Activated T-helper 17 cell treated with anti-CD3 and anti-CD28 coated beads, Interleukin-2, amount 50 U/mL, for 72 hours (primary cell): ENCODE measurements at places on chromosomes 2 and 18. TPM values are rescaled to one million over a fixed set of nuclear protein-coding genes. Genes with fewer than 3 reads are reported as not detected.

The ZDBF2 gene
- 14.0 TPM for total RNA-seq

The NAT8 gene
- total RNA-seq, result not detected

The SKA1 gene
- total RNA-seq, result 42.9 TPM

The HRH4 gene
- total RNA-seq, result 2.2 TPM

The CXCR1 gene
- not detected for total RNA-seq

The GALNT5 gene
- total RNA-seq, result 0.08 TPM

The MERTK gene
- 0.87 TPM for total RNA-seq

The ZSWIM2 gene
- not detected for total RNA-seq

The SLC25A12 gene
- 15.2 TPM for total RNA-seq

The CTDP1 gene
- total RNA-seq, result 38.8 TPM

The DNAJC5G gene
- total RNA-seq, result not detected

The ANKRD36C gene
- total RNA-seq, result 67.1 TPM

The MARCHF4 gene
- not detected for total RNA-seq

- no peak for ATAC-seq
Observed at GRCh38 chr2:40287195-40287594, 164.7 kb downstream of the SLC8A1 start.

DNA sequence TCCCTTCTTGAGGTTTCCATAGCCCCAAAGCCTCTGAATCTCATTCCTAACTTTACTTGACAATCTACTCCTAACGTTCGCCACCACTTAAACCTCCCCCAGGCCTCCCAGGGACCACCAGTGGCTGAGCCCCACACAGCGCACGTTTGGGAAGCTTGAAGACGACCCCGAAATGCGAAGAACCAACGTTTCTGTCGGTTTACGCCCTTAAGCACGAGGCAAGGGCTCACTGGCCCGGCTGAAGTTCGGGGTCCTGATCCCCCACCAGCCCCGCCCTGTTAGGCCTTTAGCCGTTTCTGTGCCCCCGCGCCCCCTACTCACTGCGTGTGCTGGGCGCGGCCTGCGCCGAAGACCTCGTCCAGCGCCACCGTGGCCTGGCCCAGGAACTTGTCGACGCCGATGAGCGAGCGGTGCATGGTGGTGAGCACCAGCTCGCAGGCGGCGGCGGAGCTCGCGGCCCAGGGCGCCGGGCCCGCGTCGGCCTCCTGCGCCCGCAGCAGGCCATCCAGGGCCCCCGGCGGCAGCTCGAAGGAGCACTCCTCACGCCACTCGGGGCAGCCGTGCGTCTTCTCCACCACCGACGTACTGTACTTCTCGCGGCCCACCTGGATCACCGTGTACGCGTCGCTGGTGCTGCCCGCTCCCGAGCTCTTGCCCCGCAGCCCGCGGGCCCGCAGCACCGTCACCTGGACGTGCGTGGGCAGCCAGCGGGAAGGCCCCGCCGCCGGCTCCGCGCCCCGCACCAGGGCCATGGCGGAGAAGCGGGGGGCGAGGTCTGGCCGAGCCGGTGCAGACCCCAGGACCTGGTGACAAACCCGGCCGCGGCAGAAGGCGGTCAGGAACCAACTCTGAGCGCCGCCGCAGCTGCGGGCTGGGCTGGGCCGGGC, 479 bp downstream of the RAB11FIP5 start:
- peak; percentile 34 for ATAC-seq

- no peak for ATAC-seq
Observed at GRCh38 chr18:1483385-1483784, 578.7 kb downstream of the ADCYAP1 start.

- no peak for ATAC-seq
Observed at GRCh38 chr18:2903006-2903405, 56.2 kb downstream of the EMILIN2 start.

- no peak for ATAC-seq
Observed at GRCh38 chr2:234286118-234286598, 210.7 kb downstream of the ARL4C start.

GRCh38 chr18:36441426-36442240, 144.1 kb downstream of the FHOD3 start:
- ATAC-seq, result no peak

DNA sequence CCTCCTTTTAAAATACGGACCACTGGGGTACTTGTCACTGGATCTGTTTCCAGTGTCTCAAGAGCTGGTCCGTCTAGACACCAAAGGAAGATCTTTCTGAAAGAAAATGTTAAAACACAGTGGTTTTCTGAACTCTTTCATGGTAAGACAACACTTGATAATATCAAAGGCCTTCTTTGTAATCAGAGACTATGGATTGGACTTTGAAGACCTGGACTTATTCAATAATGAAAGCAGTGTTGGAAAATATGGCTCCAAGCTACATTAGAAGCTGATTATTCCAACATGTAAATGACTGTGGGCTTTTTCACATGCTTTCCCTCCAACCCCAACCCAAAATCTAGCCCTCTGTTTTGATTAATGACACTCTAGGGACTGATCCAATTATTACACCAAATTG, 329.4 kb upstream of the LYPD1 start:
- ATAC-seq, result no peak

DNA sequence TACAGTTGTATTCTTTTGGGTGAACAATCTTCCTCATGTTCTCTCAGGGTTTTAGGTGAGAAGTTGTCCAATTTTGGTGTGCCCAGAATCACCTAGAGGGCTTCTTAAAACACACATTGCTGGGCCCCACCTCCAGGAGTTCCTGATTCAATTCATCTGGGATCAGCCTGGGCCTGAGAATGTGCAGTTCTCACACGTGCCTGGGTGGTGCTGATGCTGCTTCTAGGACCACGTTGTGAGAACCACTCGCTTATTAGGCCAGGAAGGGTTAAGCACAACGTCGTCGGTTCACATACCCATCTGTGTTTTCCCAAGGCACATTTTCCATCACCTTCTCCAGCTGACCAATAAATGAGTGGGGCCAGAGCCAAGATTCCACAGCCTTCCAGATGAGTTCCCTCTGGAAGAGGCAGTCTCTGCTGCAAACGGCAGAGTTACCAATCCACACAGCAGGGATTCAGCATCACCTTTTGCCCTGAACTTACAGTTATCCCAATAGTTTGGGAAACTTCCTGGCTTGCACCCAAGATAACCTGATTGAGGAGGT, 277.7 kb upstream of the HNRNPA3 start:
- no peak for ATAC-seq

DNA sequence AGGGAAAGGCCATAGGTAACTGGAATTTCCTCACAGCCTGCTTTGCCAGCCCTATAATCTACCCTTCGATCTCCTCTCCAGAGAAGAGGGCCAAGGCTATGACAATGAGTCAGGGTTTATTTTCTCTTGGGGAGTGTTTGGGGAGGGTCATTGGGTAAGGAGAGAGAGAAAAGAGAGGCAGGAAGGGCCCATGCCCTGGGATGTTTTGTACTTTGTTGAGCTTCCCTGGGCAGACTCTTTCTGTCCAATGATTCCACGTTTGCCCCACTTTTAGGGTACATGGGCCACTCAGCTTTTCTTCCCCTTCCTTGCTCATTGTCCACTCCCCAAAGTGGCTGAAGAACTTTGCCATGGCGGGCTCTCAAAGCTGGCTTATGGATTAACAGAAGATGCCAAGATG, 224.2 kb downstream of the ALK start:
- ATAC-seq, result no peak

- no peak for ATAC-seq
Observed at GRCh38 chr18:5678779-5679406, 135.1 kb upstream of the EPB41L3 start.

DNA sequence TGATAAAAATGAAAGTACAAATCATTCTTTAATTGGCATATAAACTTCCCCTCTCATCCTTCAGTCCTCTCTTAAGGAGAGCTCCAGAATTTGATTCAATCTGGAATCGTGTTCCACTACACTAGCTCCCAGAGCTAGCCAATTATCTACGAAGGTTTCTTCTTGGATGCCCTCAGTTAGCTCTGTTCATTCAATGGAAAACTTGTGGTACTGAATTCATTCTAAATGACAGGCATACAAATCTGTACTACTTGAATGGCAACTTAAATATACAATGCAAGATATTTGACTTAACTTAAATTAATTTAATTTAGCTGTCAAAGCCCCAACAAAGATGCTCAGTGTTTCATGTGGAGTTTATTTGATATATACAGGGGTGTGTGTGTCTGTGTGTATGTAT, 1474.2 kb upstream of the CELF4 start:
- no peak for ATAC-seq

DNA sequence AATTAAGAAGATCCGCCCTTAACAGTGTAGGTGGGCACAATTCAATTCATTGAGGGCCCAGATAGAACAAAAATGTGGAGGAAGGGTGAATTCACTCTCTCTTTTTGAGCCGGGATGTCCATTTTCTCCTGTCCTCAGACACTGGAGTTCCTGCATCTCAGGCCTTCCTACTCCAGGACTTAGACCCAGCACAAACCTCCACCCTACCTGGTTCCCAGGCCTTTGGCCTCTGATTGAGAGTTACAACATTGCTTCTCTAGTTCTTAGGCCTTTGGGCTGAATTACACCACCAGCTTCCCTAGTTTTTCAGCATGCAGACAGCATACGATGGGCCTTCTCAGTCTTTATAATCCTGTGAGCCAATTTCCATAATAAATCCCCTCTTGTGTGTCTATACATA, 87.8 kb upstream of the TMEM17 start:
- ATAC-seq, result no peak

- no peak for ATAC-seq
Observed at GRCh38 chr18:41613003-41613609, 341.9 kb upstream of the PIK3C3 start.

- ATAC-seq, result no peak
Observed at GRCh38 chr2:43161650-43162510, 64.5 kb downstream of the ZFP36L2 start.

GRCh38 chr2:199765646-199766045, 85.3 kb downstream of the FTCDNL1 start:
- ATAC-seq, result no peak

DNA sequence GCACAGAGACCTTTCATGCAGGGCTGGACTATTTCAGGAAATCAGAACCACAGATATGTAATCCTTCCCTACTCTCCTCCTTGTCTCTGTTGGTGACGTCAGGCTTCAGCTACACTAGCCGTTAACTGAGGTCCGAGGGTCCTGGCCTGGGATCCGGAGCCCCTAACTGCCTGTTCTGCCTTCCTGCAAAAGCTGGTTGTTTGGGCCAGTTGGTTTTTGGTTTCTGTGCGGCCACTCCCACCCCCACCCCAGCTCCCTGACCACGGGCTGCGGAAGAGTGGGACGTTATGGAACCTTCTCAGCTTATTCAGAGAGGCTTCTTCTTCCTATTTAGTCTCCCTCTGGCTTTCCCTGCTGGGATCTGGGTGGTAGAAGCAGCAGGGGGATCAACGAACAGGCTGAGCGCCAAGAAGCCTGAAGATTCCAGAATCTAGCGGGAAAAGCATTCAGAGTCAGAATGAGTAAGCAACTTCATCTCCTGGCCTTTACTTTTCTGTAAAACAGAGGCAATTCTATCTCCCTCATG, 49.3 kb upstream of the ROCK2 start:
- no peak for ATAC-seq
